ENCODE measurements at places on chromosomes 1 and 21.
A peak's percentile ranks its signal among the peaks of the same experiment; 100 is the strongest.

DNA sequence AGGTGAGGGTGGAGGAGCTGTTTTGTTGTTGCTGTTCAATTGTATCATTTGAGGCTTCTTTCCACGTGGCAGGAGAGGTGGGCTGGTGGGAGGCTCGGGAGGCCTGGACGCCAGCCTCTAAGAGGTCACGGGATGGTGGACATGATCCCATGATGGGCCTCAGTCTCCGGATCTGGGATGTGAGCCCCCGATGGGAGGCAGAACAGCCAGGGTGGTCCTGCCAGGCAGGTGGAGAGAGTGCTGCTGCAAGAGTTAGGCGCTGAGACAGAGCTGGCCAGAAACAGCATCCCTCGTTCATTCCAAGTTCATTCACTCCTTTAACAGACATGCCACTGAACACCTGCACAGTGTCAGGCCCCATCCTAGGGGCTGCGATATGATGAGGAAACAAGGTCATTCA, 41.1 kb upstream of the POU3F1 start:
- DNase-seq = no peak

GRCh38 chr21:34205811-34206571, 132.6 kb downstream of the MRPS6 start:
- DNase-seq = no peak

DNA sequence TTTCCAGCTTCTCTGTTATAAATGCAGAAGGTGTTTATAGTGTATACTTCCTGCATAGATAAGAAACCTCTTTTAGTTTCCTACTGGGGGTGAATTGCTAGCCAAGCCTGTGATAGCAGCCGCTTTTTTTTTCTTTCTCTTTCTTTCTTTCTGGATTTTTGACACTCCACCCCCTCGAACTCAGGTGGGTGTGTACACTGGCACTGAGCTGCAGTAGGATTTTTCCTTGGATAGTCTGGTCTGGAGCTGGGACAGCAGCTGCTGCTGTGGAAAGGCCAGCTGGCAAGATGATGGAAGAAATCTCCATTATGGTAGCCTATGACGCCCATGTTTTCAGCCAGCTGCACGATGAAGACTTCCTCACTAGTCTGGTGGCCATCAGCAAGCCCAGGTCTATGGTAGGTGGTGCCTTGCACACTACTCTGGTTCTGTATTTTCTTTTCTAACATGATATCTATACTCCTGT, 122.5 kb upstream of the CACYBP start:
- no peak for DNase-seq

GRCh38 chr1:221117133-221117532, 237.9 kb downstream of the HLX start:
- no peak for DNase-seq

GRCh38 chr1:212974711-212975110, 24.4 kb downstream of the VASH2 start:
- no peak for DNase-seq

DNA sequence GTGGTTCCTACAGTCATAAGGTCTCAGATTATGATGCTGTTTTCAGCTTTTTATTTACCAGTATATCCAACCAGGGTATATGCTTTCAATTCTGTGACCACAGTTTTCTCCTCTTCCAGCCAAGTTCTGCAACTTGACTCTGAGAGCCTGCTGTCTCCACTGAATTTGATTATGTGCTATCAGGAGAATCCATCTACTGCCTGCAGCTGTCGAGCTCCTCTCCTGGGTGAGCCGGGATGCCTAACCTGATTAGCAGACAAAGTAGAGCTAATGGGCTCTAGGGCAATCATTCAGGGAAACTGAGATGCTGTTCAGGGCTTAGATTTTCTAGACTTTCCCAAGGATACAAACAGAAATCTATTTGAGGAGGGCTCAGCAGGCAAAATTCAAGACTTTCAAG, 271.5 kb upstream of the BEND5 start:
- DNase-seq = no peak

- no peak for DNase-seq
These were observed 187.7 kb downstream of the NFIA start for GRCh38 chr1:61270107-61270506.

DNA sequence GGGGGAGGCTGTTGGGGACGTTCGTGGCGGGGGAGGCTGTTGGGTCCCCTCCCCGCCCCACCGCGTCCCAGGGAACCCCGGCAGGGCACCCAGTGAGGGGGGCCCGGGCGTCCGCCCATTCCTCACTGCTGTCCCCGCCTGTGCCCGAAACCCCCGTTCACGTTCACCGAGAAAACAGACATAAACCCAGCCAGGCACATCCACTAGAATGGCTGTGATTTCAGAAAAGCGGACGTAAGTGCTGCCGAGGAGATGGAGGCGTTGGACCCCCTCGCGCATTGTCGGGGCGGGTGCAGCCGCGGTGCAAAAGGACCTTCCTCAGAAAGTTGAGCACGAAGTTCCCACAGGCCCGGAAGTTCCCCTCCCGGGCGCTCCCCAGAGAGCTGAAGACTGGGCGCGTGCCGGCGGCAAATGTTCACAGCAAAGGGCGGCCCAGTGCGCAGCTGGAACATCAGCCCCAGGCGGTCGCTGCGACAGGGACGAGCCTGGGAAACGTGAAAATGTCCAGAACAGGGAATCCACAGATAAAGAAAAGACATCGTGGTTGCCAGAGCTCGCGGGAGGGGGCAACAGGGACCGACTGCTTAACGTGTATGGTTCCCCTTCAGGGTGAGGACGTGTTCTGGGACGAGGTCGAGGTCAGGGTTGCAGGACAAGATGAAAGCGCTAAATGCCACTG, 18.5 kb upstream of the SAMD11 start:
- DNase-seq = peak; percentile 63
